Stimulated activated CD4-positive, alpha-beta T cell treated with anti-CD3 and anti-CD28 coated beads, Interleukin-4, amount 100 ng/mL, for 24 hours (primary cell): ENCODE measurements at places on chromosomes 7 and 10.

- DNase-seq = no peak
These were observed 153.1 kb upstream of the MEOX2 start for GRCh38 chr7:15839416-15840100.

GRCh38 chr7:12322284-12322902 is 81.3 kb downstream of the VWDE start:
- peak; percentile 15 for DNase-seq

DNA sequence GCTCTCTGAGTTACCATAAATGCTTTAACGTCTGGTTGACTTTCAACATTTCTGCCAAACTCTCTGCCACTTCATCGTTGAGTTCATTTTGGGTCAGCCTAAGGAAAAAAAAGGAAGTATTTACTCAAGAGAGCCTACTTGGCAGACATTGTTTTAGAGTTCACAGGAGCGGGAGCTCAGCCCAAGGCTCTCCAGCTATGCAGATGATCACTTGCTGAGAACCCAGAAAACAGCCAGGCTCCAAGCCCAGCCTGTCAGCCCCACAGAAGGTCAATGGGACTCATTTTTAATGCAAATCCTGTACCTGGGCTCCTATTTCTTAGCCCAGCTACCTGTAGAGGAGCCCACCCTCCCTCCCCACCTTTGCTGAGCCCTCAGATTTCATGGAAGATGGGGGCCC is 45.5 kb downstream of the NOD1 start:
- no peak for DNase-seq

DNA sequence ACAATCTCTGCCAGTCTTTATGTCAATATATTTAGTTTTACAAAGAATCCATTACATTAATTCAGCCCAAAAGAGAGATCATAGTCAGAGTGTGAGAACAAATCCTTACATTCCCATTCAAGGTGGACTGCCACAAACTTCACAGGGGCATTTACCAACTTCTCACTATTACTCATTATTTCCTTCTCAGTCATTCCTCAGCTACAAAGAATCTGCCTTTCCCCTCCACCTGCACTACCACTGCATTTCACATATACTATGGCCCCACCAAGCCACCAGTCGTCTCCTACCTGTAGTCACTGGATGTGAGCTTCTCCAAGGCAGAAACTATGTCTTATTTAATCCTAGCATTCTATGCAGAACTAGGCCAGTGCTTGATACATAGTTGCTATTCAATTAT is 94.3 kb downstream of the USP6NL start:
- DNase-seq = peak; percentile 7

GRCh38 chr7:139777133-139777891 is 486 bp downstream of the HIPK2 start:
- peak; percentile 48 for DNase-seq

DNA sequence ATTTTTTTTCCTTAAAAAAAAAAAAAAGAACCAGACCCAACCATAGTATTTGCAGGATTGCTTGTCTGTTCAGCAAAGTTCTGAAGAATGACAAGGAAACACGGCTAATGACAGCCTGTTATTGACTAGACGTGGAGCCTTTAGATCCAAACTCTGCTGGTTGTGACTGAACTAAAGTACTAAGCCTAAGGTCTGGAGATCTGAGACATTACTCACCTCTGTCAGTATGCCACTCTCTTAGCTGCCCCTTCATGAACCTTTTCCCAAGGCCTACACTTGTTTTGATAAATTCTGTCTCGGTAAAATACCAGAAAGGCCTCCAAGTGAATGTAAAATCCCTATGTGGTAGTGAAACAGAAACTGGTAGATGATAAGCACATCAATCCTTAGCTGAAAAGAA is 101.0 kb downstream of the CABCOCO1 start:
- DNase-seq = no peak

GRCh38 chr10:60417901-60418300 is 28.2 kb upstream of the ANK3 start:
- DNase-seq = no peak

DNA sequence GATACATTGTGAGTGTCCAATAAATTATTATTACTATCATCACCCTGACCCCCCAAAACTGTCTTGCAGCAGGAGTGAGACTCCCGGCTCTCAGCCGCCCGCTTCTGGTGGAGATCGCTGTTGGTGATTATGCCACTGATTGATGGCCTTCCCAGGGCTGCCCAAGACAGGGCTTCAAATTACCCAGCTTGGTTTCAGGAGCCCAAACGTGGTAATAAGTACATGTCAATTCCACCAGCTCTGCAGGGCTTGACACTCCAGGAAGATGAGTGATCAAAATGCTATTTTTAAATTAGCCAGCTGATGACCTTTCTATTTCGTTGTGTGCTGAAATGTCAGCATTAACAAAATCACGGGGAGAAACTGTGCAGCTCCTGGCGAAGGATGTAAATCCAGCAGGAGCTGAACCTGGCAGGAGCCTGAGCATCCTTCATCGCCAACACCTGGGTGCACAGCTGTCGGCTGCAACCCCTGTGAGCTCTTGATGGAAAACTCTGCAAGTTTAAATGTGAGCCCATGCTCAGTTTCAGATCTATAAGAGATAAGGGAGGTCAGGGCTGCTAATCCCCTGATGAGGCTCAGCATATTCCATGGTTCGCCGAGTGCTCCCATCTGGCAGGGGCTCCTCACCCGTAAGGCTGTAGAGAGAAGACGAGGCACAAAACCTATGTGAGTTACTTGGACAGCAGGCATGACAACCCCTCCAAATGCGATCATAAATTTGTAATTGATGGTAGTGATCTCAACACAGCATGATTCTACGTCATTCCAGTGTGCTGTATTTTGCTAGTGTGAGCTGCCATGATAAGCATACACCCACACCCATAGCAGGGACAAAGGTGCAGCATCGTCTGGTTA is 446.3 kb downstream of the TCERG1L start:
- DNase-seq = no peak

DNA sequence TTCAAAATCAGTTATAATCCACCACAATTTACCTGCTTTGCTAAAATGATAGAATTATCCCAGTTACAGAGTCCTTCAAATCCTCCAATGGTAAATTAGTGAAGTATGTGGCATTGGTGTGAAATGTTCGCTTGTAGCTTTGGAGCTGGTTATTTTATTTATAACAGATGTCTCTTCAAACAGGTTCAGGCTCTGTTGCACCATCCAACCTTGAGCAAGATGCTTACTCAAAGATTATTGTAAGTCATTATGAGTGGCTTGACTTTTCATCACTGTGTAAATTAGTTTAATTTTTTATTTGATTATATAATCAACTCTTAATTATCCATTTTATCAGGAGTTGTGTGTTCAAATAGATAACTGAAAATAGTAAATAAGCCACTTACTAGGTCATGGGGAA is 99.4 kb downstream of the BTRC start:
- DNase-seq = no peak

DNA sequence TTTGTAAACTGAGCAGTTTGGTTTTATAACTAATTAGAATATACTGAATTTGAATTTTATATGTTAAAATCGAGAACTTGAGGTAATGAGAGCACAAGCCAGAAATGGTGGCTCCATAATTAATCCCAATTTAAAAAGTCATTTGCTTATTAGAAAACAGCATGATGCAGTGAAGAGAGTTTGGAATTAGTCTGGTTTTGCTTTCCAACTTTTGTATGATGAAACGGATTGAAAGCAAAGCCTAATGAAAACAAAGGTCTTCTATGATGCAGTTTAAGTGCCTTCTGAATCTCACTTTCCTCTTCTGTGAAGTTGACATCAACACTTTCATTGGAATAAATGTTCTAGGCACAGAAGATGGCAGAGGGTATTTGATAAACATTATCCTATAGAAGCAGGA is 89.4 kb downstream of the SORCS1 start:
- DNase-seq = no peak

GRCh38 chr7:121235201-121235600 is 93.6 kb upstream of the WNT16 start:
- DNase-seq = no peak

DNA sequence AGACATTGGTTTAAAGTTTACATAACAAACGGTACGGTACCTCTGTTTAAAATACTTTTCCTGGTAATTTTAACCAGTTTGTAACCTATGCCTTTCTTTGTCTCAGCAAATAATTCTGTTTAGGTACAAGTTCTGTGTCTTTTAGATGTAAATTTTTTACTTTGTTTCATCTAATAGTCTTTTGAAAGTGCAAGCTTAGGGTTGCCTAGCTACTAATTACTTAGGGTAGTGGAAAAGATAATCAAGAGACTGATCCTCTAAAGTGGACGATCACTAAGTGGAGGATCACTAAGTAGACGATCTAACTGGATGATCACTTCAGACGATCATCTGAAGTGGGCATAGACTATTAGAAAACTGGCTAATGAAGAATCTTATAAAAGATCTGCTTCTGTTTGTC is 16.1 kb upstream of the FKBP9 start:
- no peak for DNase-seq

GRCh38 chr10:63392224-63392623 is 73.6 kb downstream of the JMJD1C start:
- no peak for DNase-seq

DNA sequence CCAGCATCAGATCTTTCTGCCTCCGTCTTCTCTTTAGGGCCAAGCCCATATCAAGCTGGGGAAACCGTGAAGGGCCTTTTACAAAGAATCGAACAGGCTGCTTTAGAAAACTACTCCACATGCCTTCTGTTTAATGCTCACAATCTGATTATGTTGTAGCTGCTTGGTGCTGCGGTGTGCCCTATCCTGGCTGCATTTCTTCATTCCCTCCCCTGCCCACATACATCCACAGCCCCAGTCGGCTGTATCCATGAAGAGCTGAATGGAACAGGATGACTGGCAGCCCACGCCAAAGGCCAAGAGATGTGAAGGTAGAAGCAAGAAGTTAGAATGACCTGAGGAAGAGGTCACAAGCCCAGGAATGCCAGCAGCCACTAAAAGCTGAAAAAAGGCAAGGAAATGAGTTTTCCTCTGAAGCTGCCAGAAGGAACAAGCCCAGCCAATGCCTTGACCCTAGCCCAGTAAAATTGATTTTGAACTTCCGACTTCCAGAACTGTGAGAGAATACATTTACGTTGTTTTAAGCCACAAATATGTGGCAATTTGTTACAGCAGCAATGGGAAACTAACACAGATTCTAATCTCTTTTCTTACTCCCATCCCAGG is 22.2 kb downstream of the TAS2R41 start:
- no peak for DNase-seq

DNA sequence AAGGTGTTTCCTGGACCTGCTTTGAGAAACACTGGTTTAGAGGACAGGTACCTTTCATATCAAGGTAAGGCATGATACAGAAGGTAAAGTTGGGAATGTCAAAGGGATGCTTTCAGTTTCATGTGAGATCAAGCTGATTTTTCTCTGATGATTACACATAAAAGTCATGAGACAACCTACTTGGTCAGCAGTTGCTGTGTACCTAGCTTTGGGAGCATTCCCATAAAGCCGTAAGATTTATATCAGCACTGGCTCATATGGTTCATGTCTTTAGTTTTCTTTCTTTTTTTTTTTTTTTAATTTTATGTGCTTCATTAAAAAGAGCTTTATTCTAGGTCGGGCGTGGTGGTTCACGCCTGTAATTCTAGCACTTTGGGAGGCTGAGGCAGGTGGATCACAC is 265.3 kb upstream of the LRGUK start:
- DNase-seq = no peak

DNA sequence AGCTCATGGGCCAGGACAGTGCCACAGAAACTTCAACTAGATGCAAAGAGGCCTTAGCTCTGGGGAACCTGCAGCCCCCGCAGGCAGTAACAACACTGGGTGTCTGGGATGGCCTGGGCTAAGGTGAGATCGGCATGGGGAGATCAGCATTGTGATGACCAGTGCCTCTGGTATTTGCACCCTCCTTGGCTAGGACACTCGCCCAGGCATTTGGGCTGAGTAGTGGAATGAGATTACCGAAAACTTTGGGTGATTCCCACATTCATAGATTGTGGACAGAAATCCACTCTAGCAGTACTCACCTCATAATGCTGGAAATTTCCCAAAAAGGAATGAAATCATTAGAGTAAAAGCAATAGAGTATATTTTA is 70.6 kb upstream of the ZMIZ2 start:
- DNase-seq = no peak

DNA sequence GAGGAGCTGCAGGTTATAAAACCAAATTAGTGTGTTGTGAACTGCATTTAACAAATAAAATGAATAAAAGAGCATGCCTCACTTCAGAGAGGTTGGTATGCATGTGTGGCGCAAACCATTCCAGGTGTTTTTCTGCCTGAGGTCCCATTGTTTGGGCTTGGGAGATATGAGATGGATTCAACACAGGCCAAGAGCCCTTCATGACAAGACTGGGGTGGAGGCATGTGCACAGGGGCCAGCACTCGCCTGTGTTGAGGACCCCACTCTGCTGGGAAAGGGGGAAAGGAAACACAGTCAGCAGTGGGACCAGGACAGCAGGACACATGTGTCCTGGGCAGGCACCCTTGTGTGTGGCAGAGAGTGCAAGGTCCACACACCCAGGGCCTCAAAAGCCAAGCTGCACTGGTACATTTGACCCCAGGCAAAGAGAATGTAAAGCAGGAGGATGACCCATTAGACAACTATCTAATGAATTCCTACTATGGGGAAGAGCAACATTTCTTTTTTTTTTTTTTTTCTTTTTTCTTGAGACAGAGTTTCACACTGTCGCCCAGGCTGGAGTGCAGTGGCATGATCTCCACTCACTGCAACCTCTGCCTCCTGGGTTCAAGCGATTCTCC is 9.2 kb upstream of the SLC18A3 start:
- no peak for DNase-seq

DNA sequence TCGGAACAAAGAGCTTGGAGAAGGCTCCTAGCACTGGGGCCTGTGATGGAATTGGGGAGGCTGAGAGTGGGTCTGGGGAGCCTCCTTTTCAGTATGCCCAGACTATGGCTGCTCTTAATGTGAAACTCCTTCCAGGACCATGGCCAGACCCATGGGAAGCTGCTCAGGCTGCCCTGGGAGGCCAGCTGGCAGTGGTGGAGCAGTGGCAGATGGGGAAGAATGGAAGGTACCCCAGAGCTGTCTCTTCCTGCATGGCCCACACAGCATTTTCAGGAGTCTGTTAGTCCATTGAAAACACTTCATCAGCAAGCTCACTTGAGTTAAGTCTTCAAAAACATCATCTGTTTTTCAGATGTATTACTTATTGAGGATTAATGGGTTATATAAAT is 18.5 kb downstream of the NACAD start:
- no peak for DNase-seq

DNA sequence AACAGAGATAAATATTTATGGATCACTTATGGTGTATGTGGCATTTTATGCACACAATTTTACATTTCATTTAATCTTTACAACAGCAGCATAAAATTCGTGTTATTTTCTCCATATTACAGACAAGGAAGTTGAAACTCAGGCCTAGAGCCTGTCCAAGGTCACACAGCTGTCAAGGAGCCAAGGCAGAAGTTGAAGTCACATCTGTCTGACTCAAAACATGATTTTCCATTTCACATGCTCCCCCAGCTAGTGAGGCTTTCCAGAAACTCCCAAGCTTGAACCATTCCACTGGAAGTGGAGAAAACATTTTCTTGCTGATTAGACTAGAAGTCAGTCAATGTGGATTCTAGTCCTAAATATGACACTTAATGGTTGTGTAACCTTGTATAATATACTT is 110.5 kb downstream of the HECTD2 start:
- no peak for DNase-seq

GRCh38 chr7:43761938-43762692 is 3.6 kb downstream of the BLVRA start:
- DNase-seq = no peak
